ENCODE measurements at places on chromosomes 2 and 18.

DNA sequence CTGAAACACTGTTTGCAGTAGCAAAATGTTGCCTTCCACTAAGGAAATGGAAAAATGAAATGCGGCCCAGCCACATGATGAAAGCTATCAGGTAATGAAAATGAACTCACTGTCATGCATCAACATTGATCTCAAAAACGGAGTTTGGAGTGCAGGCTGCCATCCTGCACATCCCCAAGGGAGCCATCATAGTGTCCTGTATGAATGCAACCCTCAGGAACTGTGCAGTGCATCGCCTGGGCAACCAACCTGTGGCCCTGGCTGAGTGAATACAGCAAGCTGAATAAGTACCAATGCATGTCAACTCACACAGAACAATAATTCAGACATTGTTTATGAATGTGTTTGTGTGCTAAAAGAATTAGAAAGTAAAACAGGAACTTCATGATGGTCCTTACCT is 23.1 kb upstream of the TXNDC2 start:
- DNase-seq = no peak

DNA sequence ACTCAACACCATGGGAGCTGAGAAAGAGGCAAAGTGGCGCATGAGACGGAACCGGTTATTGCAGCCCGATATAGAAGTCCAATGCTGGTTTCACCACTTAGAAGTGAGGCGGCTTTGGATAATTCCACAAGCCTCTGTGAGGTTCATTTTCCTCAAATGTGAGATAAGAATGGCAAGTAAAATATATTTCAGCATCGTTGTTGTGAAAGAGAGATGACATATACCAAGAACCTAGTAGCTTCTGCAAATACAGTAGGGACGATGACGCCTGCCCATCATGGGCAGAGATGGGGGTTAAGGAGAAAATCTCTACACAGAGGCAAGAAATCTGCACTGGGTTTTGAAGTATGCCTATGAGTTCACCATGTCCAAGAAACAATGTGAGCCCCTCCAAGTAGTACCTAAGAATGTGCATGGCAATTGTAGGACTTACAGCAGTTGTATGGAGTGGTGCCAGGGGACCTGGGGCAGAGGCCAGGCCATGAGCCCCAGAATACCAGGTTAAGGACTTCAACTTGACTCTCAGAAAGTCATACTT is 352.0 kb downstream of the RNF144A start:
- DNase-seq = no peak

- no peak for DNase-seq
Measured at GRCh38 chr18:28736951-28737350, 560.0 kb upstream of the CDH2 start.

DNA sequence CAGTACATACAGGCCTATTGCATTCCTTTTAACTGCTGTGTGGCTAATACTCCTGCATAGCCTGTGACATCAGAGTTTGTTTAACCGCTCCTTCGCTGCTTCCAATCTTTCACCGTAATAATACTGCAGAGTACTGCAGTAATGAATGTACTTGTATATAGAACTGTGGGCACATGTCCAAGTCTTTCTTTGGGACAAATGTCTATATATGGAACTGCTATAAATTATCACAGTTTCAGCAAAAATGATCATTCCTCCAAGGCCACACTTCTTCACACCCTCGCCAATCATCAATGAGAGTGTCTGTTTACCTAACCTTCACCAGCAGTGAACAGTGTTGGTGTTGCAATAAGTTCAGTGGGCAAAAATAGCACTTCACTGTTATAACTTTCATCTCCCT is 230.4 kb downstream of the SP3 start:
- DNase-seq = peak; percentile 22

DNA sequence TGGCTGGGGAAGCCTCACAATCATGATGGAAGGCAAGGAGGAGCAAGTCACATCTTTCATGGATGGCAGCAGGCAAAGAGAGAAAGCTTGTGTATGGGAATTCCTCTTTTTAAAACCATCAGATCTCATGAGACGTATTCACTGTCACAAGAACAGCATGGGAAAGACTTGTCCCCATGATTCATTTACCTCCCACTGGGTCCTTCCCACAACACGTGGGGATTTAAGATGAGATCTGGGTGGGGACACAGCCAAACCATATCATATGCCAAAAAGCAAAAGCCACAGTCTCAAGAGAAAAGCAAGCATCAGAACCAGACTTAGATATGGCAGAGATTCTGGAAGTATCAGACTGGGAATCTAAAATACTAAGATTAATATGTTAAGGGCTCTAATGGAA is 30.0 kb upstream of the SCRN3 start:
- DNase-seq = peak; percentile 52
